ENCODE measurements at places on chromosomes 5 and 9. TPM values are rescaled to one million over a fixed set of nuclear protein-coding genes. Genes with fewer than 3 reads are reported as not detected.

DNA sequence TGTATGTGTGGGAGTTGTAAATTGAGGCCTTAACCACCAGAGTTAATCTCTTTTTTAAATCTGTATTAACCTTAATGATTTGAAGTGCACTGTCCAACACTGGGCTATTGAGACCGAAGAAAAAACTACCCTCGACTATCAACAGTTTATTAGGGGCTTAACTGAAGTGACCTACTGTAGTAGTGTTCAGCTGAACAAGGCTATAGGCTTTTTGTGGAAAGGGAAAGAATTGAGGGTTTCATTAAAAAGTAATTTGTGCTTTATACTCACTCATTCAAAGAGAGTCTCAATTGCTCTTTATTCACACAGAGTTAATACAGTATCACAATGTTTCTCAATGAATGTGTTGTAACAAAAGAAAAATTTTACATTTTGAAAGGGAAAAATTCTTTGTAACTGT is 267.5 kb downstream of the SLF1 start:
- DNase-seq = no peak

GRCh38 chr9:85443190-85443598 is 298.6 kb downstream of the AGTPBP1 start:
- no peak for DNase-seq

DNA sequence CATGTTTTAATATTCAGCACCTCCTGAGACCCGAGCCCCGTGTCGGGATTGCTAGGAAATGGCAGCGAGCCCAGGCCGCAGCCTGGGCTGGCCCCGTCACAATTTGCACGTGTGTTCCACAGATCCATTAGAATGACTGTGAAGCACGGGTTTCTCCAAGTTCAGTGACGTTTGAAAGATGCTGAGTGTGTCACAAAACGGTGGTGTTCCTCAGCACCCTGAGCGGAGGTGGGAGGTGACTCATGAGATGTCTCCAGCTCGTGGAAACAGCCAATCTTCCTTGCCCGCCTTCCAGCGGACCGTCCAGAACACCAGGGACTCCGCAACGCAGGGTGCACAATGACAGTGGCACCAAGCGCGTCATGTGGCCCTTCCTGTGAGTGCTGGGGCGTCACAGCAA is 412.8 kb downstream of the IRX2 start:
- DNase-seq = no peak

- DNase-seq = no peak
These were observed 100.8 kb downstream of the COL23A1 start for GRCh38 chr5:178489271-178489976.

DNA sequence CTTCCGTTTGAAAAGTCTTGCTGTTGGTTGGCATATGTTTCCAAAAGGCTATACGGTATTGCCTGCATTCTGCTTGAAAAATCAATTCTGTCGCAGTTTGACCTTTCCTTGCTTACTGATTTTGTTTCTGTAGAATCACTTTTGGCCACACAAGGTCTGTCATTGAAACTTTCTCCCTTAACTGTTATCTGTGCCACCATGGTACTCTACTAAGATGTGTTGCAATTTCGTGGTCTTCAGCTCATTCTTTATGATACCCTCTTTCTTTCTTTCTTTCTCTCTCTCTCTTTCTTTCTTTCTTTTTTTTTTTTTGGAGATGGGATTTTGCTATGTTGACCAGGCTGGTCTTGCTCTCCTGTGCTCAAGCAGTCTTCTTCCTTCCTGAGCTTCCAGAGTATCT is 4.5 kb downstream of the OSTF1 start:
- no peak for DNase-seq

DNA sequence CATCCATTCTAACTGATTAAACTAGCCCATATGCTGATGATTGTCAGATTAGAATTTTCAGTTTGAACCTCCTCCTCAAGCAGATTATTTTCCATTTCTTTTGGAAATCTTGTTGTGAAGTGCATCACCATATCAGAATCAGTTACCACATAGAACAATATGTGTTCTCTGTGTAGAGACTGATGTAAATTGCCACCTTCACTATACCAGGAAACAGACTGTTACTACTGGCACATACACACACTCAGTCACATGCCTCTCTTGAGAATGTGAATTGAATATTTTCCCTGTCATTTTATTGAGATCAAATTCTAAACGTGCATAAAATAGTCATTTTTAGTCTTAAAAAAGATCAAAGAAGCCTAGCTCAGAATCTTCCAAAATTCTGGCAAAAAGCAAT is 161.4 kb downstream of the ALDH1A1 start:
- DNase-seq = no peak

- no peak for DNase-seq
These were observed 1088.1 kb downstream of the NR2F1-AS1 start for GRCh38 chr5:92492908-92493307.

DNA sequence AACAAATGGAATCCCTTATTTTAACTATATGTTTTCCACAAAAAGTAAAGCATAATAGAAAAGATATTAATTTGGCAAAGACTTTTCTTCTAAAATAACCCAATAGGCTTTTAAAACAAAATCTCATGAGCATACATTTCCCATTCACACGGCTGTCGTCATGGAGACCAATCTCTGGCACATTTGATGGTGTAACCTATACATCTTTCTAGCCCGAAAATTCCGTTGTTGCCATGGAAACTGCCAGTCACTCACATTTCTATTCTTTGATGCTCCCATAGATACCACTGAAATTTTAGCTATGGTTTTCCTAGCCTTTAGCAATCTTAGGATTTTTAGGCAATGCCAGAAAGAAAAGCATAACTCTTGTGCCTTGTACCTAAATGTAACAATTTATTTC is 262.9 kb upstream of the TRPM3 start:
- DNase-seq = no peak

DNA sequence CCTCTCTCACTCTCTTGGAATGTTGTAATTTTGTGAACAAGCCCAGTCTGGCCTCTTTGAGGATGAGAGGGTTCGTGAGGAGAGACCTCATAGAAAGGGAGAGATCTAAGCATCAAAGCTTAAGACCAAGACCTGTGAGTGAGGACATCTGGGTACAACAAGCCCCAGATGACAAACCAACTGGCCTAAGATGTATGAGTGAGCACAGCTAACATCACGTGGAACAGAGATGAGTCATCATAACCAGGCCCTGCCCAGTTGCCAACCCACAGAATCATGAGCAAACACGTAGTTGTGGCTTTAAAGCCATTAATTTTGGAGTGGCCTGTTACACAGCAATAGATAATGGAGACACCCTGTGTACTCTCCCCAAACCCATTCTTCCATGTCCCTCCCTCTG is 439.1 kb upstream of the KIF2A start:
- DNase-seq = peak; percentile 67

DNA sequence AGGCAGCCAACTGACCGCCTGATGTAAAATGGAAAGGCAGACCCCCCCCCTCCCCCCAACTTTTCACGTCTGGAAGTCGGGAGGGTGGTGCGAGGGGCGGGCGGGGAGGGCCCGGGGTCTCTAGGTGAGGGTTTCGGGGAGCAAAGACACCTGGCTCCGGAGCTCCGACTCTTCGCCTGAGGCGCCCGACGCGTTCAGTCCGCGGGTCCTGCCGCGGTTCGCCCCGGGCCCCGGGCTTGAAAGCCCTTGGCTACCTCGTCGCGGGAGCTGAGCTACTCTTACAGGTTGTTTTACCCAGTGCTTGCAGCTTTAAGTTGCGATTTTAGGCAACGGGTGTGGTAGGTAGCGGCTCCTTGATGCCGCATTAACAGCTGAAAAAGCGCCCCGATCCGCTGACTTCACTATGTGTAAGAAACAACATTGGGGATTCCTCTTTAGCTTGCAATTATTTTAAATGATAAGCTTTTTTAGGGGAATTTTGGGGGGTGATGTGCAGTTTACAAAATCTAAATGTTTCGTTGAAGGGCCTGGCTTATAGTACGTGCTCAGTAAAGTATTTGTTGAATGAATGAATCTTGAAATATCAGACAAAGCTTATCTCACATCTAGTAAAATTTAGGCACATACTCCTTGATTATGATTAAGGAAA is 722 bp downstream of the CDC42SE2 start:
- peak; percentile 20 for DNase-seq

DNA sequence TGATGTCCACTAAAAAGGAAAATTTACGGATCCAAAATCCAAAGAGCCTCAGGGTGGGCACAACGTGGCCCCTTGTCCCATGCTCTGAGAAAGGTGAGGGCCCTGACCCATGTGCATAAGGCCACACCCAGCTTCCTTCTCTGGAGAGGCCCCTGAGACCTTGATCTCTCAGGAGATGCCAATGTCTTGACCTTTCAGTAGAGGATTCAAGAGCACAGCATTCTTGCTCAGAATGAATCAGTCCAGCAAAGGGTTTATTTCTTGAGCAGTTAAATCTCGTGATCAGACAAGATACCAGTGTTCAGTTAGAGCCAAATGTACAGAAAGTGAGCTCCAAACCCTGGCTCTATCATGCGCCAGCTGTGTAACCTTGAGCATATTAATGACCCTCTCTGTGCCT is 115.9 kb upstream of the DAPK1 start:
- DNase-seq = no peak

- no peak for DNase-seq
These were observed 12.0 kb downstream of the GLRX start for GRCh38 chr5:95810305-95811125.

DNA sequence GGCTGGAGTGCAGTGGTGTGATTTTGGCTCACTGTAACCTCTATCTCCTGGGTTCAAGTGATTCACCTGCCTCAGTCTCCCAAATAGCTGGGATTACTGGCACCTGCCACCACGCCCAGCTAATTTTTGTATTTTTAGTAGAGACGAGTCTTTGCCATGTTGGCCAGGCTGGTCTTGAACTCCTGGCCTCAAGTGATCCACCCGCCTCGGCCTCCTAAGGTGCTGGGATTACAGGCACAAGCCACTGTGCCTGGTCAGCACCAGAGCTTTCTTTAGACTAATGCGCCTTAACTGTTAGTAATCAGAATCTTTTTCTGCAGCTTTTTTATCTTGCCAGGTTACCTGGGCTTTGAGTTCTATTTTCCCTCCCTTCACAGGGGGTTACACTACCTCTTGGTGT is 18.4 kb downstream of the PTGS1 start:
- no peak for DNase-seq

DNA sequence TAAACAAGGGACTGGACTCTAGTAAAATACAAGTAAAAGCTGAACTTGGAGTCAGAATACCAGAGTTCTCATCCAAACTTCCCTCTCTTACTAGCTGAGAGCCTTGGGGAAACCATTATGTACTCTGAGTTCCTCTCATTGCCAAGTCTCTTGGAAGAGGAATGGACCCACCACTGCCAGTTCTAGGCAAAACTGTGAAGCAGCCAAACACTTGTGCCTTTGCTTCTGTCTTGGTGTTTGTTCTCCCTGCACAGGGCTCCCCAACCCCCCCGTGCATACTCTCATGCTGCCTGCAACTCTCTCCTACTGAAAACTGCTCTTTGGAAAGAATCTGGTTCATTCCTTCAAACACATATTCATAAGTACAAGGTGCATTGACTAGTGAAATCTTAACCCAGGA is 102.6 kb downstream of the PDZD2 start:
- no peak for DNase-seq

DNA sequence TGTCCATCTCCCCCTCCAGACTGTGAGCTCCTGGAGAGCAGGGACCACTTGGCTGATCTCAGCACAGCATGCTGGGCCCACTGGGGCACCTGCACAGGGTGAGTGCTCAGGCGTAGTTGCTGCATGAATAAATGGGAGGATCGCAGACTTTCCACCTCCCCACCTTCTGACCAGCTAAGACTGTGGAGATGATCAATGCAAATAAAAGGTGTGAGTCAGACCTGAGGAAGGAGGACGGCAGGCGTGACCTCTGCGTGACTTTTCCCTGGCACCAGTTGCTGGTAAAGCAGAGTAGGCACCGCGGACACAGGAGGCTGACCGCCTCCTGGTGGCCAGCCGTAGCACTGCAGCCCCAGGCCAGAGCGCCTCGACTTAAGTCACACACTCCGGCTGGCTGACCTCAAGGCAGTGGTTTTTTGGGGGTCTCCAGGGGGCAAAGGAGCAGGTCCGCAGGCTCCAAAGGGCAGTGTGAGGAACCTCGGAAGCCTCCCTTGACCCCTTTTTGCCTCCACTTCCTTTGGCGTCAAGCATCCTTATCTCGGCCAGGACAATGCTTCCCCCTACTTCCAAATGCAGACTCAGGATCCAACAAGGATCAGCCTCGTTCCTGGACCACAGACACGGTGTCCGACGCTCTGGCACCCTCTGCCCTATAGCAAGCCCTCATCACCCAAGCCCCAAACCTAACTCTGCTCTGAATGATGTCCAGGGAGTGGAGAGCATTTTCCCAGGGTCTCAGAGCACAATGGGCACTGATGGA is 12.7 kb upstream of the TDRD7 start:
- peak; percentile 59 for DNase-seq

- DNase-seq = no peak
These were observed 7.6 kb upstream of the NEURL1B start for GRCh38 chr5:172633403-172633970.

GRCh38 chr5:30287890-30288289 is 905.6 kb upstream of the CDH6 start:
- DNase-seq = no peak

DNA sequence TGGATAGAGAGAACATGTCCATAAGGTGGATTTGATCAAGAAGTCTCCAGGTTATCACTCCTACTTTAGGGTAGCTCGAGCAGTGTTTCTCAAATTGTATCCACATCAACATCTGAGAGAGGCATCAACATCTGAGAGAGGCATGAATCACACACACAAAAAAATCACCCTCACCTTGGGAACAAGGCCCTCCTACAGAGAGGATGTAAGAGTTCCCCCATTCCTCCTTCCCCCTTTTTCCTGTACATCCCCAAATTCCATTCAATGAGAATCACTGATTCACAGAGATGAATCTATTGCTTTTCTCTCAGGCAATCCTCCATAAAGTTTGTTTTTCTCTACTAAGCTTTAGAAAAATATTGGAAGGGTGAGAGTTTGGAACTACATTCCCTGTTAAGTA is 233.4 kb upstream of the CDH6 start:
- DNase-seq = no peak

Gene SLC6A19
- not detected for total RNA-seq

Gene DAB2IP
- total RNA-seq = 3.1 TPM

Gene QRFP
- not detected for total RNA-seq

Gene GEMIN5
- total RNA-seq = 8.1 TPM

Gene BAAT
- total RNA-seq = not detected

Gene PKD2L2
- total RNA-seq = not detected

Gene PFN3
- not detected for total RNA-seq

Gene FOXI1
- total RNA-seq = not detected

Gene DMRT3
- total RNA-seq = not detected

Gene GRK6
- 26.9 TPM for total RNA-seq

Gene TUBB4B
- total RNA-seq = 372 TPM

Data from RPMI7951 (cell line).